ENCODE measurements at places on chromosomes 4 and X.

DNA sequence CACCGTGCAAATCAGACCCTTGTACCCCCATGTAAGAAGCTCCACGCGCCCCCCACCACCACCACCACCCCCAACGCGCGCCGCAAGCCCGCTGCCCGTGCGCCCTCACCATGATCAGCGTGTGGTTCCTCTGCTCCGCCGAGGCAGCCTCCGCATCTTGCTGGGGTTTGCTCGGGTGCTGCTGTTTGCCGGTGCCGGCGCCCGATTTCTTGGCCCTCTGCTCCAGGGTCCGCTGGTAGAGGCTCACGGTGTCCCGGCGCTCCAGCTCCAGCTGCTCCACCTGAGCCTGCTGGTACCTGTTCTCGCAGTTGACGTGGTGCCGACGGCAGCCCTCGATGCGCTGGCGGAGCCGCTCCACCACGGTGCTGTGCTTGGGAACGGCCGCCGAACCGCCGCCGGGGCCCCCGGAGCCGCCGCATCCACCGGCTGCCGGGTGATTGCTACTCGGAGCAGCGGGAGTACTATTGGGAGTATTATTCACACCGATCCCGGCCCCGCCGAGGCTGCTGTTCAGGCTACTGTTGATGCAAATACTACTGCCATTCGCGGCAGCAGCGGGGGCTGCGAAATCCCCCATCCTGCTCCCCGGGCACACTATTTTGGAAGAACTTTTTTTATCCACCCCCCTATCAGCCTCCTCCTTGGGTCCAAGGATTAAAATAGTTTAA lies 1.1 kb downstream of the MAML3 start:
- DNase-seq = peak; percentile 49

DNA sequence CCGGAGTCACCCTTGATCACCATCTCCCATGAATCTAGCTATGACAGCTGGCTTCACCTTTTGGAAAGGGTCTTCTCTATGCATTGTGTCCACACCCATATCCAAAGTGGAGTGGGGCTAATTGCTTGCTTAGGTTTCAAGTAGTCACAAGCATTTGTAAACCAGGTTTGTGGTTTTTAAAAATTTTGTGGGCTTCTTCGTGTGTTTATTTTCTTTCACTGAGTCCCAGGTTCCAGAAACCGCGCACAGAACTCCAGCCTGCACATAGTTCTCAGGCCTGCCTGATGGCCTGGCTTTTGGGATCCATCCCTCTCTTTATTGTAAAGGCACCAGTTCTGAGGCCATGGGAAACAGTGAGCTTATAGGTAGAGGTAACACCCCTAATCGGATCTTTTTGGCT lies 70.2 kb upstream of the TLR3 start:
- no peak for DNase-seq

- DNase-seq = no peak
These were observed 393.9 kb upstream of the CTSO start for GRCh38 chr4:156347412-156348075.

DNA sequence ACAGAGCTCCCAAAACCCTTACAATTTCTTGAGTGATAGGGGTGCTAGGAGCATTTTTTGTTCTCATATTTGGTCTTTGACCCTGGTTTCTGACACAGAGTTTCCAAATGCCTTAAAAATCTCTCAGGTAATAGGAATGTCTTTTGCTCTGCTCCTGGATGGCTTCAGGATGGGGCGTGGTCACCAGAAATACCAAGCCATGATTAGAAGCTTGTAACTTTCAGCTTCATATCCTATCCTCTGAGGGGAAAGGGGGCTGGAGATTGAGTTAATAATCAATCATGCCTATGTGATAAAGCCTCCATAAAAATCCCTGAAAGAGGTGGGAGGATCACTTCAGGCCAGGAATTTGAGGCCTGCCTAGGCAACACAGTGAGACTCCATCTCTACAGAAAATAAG lies 34.6 kb upstream of the IL9R start:
- no peak for DNase-seq

DNA sequence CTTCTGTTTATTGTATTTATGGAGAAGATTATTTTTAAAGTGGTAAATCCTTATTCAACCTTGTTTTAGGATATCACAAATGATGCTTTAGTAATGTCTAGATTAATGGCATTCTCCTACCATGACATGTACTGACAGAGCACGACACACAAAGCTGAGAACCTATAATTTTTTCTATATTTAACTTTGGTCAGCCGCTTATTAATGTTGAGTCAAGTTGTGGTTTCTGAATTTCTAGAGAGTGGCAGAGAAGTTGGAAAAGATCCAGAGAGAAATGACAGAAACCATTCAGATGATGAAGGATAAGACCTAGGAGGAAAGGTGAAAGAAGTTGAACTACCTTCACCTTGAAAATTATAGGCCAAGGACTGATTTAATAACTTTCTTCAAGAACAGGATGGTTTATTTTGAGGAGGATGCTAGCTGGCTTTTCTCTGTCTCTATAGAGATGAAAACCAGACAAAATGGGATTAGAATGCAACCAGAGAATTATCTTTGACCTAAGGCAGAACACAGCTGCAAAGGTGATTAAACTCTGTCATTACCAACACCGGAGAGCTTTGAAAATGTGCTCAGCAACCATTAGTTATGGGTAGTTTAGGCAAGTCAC lies 62.6 kb upstream of the TSPAN5 start:
- DNase-seq = no peak

DNA sequence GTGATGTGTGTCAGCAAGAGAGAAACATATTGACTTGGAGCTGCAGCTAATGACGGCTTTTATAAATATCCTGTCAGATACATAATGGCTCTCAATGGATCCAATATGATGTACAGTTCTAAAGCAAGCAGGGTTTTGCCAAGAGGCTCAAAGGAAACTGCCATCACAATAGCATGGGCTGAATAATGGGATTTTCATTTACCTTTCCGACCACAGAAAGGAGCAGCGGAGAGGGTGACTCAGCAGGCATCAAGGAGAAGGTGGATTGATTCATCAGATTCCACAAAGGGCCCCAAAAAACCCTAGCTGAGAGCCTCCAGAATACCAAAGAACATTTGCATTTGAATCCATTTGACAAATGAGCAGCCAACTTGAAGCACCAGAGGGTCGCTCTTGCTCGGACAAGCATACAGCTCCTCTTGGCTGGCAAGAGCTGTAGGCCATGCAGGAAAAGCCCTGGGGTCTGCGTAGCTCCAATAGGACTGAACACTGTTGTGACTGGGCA lies 355.7 kb upstream of the NOCT start:
- DNase-seq = no peak

GRCh38 chr4:32196950-32197688 lies 1477.0 kb downstream of the PCDH7 start:
- DNase-seq = no peak

GRCh38 chrX:53440621-53441517 lies 6.7 kb upstream of the HSD17B10 start:
- DNase-seq = no peak

Data from activated B cell treated with CpG ODN at 0.5 μM for 24 hours (primary cell).